ENCODE measurements at places on chromosomes 5 and 9.

DNA sequence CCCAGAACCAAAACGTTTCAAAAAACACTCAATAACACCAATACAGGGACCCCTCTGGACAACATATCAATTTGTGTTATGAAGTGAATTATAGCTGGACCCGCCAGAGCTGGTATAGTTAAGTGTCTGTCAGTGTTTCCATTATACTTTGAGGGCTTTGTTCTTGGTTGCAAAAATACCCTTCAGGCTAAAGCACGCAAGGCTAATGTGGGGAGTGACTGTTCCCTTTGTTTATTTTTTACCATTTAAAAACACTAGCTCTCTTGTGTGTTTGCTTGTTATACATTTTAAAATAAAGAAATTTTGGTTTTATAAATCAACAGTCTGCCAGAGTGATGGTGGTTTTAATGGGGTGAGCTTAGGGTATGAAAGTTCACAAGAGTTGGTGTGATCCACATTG lies 859.5 kb downstream of the PTPRD start:
- DNase-seq: no peak

DNA sequence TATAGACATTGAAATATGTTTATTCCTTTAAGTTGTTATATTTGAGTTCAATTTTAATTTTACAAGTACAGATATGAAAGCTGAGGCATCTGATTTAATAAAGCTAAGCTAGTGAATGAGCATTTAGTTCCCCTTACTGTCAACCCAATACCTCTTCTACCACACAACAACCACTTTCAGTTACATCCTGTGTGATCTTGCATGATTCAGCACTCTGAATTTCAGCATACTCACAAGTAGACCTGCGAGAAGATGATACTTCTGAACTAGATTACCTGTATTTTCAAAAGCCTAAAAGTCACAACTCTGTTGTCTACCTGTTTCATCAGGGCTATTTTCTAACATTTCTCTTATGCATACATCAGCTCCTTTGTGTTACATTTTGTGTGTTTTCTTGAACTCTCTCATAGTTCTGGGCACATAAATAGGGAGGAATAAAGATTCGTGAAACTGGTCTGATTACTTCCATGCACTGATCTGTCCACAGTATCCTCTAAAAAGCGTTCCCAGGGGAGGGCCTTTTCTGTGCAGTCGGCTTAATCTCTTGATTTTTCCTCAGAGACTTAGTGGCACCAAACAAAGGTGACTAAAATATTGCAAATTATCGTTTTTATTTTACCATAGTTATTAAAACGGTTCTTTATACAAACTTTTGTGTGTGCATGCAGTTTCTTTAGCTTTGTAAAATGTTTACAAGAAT lies 2025.5 kb upstream of the NUDT12 start:
- no peak for DNase-seq

DNA sequence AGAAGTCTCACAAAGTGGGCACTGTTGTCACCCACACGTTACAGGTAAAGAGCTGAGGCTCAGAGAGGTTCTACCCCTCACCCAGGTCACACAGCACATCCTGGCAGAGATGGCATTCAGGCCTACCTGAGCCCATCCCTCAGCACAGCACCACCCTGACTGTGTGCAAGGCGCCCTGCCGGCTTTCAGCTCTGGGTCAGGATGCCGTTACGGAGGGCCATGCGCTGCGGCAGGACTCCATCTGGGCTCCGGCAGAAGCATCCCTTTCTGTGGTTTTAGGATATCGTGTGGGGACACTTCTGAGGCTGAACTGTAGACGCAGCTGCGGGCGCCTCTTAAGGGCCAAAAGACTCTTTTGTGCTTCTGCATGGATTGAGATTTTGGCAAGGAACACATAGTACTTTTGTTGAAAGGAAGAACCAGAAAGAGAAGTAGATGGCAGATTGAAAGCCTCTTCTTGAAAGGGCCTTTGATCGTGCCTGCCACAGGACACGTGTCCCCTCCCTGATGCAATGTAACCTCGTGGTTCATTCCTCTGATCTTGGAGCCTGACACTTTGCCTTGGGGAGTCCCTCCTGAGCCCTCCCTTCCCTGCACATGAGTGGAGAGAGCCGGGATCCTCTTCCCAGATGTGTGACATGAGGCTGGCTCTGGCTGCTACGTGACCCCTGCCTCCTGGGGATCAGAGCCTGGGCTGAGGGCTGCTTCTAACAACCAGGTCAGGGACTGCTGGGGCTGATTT lies 31.3 kb downstream of the USP20 start:
- DNase-seq: no peak

- DNase-seq: no peak
Measured at GRCh38 chr9:121274851-121275250, 6.9 kb downstream of the GSN start.

- DNase-seq: no peak
Measured at GRCh38 chr5:79929095-79929494, 62.0 kb downstream of the MTX3 start.

- DNase-seq: no peak
Measured at GRCh38 chr5:994272-994607, 14.4 kb upstream of the NKD2 start.

DNA sequence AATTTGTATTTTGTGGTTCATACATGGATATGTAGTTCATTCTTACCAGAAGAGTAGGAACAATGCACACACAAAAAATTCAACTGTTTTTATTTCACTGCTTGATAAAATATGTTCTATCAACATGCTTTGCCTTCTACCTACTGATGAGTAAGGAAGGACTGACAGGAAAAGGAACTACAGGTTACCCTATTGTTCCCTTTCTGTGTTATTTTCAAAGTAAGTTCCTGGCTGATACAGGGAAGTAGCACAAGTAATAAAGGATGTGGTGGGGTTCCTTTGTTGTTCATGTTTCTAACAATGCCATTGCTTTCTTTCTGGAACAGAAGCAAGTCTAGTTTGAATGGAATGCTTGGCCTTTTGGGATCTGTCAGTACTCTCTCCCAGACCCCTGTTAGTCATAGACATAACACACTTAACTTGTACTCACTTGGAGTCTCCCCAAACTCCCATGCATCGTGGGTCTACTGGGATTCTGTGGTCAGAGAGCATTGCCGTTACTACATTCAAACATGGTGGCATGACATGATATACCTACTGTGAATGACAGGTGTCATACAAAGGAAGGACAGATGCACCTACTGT lies 20.2 kb upstream of the ALDOB start:
- DNase-seq: no peak

DNA sequence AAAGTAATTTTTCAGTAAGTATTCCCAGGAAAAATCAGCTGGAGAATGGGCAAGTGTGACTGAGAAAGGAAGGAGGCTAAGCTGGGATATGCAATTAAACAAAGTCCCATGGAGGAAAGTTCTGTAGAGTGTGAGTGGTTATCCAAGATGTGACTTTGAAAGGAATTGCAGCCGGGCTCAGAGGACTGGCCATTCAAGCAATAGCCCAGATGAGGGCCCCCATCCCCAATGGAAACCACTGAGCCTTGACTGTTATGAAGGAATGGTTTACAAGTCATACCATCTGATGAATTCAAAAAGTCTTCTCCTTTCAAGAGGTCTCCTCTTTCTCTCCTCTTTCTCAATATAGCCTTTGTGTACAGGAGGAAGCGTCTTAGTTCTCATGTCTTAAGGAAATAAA lies 6.5 kb downstream of the LVRN start:
- no peak for DNase-seq

- DNase-seq: peak; percentile 65
Measured at GRCh38 chr9:99253772-99254431, 31.8 kb downstream of the SEC61B start.

- DNase-seq: no peak
Measured at GRCh38 chr5:94009161-94009560, 267.8 kb upstream of the POU5F2 start.

DNA sequence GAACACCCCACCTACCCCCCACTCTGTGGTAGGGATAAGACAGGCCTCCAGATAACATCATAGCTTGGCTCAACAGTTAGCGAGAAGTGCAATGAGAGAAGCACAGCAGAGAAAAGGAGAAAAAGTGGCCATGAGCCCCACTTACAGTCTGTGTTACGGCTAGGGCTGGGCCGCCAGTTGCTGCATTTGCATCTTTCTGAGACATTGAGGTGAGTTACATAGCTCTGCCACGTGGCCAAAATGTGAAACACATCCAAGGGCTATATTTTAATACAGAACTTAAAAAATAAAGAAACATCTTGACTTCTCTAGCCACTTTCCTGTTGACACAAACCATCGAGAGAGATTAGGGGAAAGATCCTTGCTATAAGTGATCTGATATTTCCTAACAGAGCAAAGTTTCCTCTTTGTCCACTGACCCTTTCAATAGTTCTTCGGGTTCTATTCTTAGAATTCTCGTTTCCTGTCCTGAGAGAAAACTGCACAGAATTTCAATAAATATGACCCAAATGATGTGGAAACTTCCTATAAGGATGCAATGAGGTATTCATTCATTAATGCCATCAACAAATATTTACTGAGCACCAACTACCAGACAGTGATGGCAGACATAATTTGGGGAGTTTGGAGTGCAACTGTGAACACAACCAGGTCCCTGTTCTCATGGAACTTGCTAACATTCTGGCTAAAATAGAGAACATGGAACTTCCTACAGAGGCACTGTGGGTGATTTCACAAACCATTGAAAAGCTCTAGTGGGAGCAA lies 3.2 kb upstream of the TLE4 start:
- DNase-seq: no peak

GRCh38 chr5:29150840-29151239 lies 2042.6 kb upstream of the CDH6 start:
- DNase-seq: no peak

- no peak for DNase-seq
Measured at GRCh38 chr5:9468060-9468388, 77.9 kb downstream of the SEMA5A start.

GRCh38 chr5:34015120-34015822 lies 7.4 kb upstream of the AMACR start:
- DNase-seq: no peak

DNA sequence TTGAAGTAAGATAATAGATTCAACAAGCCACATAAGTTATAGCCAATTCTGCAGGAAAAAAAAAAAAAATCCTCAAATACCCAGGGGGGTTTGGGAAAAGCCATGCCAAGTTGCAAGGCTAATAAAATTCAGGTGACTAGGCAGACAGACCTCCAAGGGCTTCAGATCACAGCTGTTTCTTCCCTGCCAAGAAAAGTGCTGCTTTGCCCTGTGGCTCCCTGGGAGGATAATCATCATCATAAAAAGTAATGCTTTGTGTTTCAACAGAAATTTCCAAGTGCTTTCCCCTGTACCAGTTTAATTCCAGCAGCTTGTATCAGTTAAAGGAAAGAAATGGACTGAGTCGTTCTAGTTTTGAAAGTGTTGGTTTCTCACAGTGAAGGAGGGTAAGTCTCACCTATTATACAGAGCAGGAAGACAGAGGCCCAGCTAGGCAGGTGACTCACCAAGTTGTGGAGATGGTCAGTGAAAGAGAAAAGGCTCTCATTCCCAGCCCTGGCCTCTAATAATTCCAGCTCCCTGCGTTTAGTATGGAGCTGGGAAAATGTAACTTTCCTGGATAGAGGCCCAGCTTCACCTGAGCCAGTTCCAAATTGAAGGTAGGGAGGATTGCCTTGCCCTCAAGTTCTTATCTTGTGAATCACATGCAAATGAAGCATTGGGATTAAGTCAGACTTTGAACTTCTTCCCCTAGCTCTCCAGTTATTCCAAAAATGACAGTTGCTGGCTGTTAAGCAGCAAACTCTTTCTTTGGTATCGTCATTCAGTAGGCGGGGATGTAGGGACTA lies 263.4 kb downstream of the GRIA1 start:
- no peak for DNase-seq

DNA sequence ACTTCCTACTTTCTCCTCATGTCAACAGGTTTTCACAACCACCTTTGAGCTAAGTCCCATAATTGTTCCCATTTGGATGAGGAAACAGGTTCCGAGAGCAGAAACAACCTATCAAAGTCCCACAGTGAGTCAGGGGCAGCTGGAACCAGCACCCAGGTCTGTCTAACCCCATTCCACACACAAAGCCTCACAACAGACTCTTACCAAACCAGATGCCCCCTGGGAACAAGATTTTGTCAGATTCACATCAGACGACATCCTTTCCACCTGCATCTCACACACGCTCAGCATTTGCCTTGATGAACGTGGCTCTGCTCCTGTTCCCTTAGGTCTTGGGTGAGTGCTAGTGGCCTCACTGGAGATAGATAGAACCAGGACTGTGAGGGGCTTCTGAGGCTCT lies 17.0 kb downstream of the SWI5 start:
- no peak for DNase-seq

All from activated CD4-positive, alpha-beta T cell treated with anti-CD3 and anti-CD28 coated beads, Interleukin-2, amount 50 U/mL, for 4 hours (primary cell).